ENCODE measurements at places on chromosomes 3 and 15.

GRCh38 chr3:173945806-173946205, 548.3 kb downstream of the NLGN1 start:
- no peak for DNase-seq

GRCh38 chr3:128908951-128909350, 29.5 kb downstream of the ACAD9 start:
- DNase-seq: no peak

DNA sequence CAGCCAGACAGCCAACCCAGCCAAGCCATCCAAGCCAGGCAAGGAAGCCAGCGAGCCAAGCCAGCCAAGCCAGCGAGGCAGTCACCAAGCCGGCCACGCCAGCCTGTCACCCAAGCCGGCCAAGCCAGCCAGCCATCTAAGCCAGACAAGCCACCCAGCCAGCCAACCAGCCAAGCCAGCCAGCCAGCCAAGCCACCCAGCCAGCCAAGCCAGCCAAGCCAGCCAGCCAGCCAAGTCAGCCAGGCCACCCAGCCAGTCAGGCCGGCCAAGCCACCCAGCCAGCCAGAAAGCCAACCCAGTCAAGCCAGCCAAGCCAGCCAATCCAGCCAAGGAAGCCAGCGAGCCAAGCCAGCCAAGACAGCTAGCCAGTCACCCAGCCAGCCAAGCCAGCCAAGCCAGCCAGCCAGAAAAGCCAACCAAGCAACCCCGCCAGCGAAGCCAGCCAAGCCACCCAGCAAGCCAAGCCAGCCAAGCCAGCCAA, 201.2 kb downstream of the GOLGA6L6 start:
- peak; percentile 80 for DNase-seq

DNA sequence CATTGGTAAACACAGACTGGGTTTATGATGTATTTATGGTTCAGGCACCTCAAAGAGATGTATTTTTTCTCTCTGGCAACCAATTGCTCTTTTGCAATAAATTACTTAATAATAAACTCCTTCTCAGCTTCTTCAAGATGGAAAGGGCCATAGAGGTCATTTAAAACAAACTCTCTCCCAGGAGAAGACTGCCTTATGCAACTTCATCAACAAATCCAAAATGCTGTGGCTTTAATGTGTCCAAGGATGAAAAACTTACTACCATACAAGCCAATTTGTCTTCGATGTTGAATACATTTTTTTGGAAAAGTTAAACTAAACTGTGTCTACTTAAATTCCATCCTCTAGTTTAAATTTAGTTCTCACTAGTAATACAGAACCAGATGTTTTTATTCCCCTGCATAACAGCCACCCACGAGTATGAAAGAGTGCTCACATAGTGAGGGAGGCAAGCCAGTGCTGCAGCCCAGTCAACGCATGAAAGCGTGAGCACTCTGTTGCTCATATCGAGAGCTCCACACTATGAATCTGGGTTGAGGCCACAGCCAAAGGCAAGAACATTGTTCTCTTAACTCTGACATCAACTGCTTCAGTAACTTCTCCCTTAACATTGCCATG, 761.3 kb upstream of the GRM7 start:
- DNase-seq: no peak

- DNase-seq: no peak
Observed at GRCh38 chr3:61960976-61961375, 399.6 kb downstream of the PTPRG start.

GRCh38 chr15:69407719-69408400, 6.3 kb upstream of the KIF23 start:
- DNase-seq: no peak

DNA sequence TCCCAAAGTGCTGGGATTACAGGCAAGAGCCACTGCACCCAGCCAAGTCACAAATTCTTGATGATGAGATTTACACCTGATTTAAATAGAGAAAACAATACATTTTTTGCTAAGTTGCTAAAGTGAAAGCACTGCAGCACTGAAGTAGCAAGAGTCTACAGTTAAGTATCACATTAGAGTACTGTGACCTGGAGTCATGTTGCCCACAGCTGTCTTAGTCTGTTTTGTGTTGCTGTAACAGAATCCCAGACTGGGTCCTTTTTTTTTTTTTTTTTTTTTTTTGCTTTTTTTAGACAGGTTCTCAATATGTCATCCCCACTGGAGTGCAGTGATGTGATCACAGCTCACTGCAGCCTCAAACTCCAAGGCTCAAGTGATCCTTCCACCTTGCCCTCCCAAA, 23.2 kb upstream of the GNB4 start:
- no peak for DNase-seq

- no peak for DNase-seq
Observed at GRCh38 chr15:33994005-33994615, 25.8 kb downstream of the CHRM5 start.

DNA sequence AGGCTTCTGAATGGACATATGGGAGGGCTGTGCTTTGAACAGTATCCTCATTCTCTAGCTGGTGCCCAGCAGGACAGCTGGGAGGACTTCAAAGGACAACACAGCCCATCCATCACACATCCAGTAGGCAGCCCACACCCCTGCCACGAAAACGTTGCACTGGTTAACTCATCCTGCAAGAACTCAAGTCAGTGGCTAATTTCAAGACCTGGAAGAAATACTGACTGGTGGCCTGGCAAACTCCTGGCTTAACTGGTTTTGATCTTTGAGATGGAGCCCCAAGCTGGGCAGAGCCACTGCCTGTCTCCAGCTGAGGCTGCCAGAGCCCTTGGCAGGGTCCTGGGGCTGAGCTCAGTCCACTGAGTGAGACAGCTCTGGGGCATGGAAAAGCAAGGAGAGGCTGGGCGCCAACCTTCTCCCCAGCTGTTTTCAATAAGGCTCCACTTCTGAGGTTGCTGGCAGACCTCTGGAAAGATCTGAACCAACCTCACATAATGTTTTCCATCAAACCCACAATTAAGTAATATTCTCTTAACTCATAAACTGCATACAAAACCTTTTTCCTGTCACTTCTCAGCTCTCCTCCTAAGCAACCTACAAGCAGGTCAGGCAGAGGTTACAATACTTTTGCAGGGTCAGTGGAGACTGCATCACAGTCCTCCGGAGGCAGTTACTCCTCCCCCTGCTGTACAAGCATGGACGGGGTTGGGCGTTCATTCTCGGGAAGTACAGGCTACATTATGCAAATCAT, 110.3 kb downstream of the MYLK start:
- no peak for DNase-seq

DNA sequence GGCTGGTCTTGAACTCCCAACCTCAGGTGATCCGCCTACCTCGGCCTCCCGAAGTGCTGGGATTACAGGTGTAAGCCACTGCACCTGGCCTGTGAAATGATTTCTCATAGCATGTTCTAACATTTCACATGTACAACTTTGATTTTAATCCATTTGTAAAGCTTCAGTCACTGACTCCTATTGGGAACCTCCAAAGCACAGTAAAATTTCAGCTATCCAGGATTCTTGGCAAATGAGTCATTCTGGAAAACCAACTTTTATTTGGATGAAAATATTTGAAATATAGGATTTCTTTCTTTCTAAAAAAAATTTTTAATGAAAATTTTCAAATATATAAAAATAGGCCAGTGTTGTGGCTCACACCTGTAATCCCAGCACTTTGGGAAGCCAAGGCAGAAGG, 2.7 kb upstream of the LMAN1L start:
- DNase-seq: no peak

DNA sequence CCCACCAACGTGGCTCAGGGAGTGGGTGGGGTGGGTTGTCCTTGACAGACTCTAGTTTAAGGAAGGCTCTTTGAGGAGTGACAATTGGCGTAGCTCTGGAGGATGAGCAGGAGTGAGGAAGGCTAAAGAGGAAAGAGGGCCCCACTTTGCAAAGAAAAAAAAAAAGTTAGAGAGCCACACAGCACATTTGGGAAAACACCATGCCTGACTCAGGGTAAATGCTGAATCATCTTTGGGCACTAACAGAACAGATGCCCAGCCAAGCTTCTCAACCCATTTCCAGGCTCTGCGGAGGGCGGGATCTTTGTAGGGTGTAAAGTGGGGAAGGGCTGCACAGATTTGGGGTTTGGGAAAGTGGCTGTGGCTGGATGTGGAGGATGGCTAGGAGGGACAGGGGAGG, 179.1 kb upstream of the RGMA start:
- DNase-seq: no peak

DNA sequence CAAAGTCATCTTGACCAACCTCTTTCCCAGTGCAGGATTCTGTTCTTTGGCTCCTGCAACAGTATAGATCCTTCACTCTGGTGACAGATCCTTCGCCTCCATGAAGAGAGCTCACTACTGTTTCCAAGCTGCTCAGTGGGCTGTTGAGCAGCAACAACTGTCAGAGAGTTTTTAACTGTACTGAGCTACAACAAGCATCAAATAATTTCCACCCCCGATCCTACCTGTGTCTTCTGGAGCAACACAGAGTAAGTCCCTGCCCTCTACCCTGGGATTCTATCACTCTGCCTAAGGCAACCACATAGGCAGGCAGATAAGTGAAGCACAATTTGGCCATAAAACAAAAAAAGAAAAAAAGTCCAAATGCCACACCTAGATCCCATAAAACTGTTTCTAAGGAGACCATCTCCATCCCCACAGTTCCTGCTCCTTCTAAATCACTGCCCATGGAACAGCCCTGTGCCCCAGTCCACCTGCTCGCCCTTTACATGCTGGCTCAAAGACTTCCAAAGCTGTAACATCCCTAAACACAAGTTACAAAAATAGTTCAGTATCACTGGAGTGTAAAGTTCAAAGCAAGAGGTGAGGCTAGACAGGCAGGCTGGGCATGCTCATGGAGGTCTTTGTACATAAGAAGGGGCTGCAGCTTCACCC, 37.8 kb upstream of the ANPEP start:
- no peak for DNase-seq

- no peak for DNase-seq
Observed at GRCh38 chr3:153285982-153286381, 124.0 kb downstream of the RAP2B start.

- no peak for DNase-seq
Observed at GRCh38 chr3:107899990-107900651, 190.7 kb downstream of the CD47 start.

DNA sequence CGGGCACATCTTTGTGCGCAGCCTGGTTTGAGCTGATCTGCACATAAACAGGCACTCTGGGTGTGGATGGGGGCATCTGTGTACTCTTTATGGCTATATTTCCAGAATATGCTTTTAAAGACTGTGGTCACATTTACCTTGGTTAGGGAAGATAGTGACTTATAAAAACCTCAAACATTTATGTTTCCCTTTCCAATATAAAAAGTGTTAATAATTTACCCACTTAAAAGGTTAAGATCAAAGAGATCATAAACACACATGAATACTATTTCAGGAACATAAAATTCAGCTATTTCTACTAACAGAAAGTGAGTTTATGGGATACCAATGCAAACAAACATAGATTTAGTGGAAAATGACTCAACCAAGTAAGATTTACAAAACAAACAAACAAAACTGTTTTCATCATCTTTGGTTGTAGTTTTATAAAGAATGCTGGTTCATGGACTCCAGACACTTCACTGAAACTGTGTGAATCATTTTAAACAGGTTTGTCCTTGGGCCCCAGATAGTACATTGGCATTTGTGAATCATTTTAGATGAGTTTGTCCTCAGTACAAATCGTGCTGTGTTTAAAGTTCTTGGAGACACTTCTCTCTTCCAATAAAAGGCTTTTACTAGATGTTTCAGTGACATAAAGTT, 253.5 kb upstream of the CTDSPL start:
- DNase-seq: no peak

- DNase-seq: no peak
Observed at GRCh38 chr3:66405701-66406091, 95.1 kb downstream of the LRIG1 start.

- no peak for DNase-seq
Observed at GRCh38 chr15:56919609-56920366, 1.3 kb downstream of the TCF12 start.

DNA sequence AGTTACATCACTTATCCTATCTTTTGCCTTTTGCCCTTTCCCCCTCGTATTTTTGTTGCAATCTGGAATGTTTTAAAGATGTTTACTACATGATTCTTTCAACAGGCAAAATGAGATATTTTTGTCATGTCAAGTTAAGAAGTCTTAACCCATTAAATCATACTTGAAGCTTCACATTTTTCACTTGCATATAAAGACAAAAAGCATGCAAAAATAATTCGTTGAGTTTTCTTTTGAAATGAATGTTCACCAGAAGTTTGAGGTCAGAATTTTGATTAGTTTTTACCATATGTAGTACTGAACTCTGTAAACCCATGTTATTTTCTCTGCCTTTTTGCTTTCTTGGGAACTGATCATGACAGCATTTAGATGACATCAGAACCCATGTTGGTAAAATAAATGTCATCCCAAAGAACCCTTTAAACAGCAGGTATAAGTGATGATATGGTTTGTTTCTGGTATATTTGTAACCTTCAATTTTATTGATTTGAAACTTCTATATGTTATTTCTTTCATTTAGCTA, 188.5 kb downstream of the GHSR start:
- DNase-seq: no peak

Measured in activated effector memory CD4-positive, alpha-beta T cell treated with anti-CD3 and anti-CD28 coated beads, Interleukin-2, amount 50 U/mL, for 16 hours (primary cell).